ENCODE measurements at places on chromosomes 2 and 18. TPM values are rescaled to one million over a fixed set of nuclear protein-coding genes. Genes with fewer than 3 reads are reported as not detected.

The OR6B2 gene
- not detected for total RNA-seq

The ABCB11 gene
- total RNA-seq, result 1.2 TPM

The LYPD6B gene
- total RNA-seq, result not detected

- no peak for DNase-seq
These were observed 8.4 kb downstream of the PTMA start for GRCh38 chr2:231716666-231717280.

DNA sequence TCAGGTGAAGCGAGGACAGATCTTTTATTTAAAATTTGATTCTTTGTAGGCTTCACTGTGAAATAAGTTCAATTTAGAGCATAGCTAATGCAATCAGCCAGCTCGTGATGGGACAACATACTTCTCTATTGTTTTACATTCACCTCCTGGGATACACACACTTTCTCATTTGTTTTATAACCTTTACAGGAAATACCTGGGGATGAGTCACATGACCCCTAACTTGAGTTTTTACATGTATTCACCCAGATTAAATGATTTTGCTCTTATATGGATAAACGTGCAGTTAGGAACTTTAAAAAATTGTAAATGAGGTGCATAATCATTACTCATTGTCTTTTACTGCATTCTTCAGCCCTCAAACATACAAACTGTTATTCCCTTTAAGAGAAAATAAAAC lies 152.1 kb downstream of the NEDD4L start:
- DNase-seq, result no peak

- no peak for DNase-seq
These were observed 5.8 kb upstream of the PRELID3A start for GRCh38 chr18:12401881-12402280.

DNA sequence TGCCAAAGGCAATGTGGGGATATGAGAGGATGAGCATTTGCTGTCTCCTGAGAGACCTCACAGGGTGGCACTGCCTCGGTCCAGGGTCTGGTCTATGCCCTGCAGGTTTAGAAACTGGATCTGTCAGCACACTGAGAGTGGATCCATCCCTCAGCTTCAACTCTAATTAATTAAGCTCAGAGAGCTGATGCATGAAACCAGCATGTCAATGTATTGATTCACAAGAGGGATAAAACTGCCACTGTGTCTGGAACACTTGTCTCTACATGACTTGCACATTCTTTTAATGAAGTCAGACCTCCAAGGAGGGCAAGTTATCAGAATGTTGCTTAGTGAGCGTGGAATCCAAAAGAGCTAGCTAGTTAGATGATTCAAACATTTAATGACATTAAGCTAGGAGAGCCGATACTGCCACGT lies 22.5 kb upstream of the POLE4 start:
- no peak for DNase-seq

GRCh38 chr2:173997269-173997668 lies 32.1 kb upstream of the SP3 start:
- DNase-seq, result peak; percentile 59

DNA sequence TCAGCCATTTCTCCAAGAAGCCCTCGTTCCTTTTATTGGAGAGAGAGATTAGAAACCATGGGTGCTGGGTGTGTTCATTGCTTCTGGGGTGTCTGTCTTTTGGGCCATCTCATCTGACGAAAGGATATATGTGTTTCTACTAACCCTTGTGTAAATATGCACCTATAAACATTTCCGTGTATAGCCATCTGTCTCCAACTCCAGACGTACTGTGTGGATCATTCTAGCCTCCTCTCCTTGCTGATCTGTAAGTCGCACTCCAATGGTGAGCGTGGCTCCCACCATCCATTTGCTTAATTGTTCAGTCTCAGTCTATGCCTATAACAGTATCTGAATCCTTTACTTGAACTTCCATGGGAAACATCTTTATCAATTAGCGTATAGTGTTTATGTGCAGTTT lies 1.8 kb downstream of the RBFA start:
- no peak for DNase-seq

DNA sequence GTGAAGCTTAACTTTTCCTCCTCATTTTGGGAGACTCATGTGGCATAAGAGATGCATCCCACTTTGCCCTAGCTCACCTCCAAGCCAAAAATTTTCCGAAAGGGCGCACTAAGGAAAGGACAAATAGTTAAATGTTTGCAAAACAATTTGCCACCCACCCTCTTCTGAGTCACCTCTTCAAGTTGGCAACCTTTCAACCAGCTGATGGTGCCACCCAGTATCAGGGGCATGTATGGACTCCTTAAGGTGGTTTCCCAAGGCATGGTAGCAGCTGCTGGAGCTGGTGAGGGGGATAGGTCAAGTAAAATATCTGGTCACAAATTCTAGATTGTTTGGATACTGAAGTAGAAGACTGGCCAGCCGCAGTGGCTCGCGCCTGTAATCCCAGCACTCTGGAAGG lies 17.2 kb upstream of the ITGAV start:
- no peak for DNase-seq

DNA sequence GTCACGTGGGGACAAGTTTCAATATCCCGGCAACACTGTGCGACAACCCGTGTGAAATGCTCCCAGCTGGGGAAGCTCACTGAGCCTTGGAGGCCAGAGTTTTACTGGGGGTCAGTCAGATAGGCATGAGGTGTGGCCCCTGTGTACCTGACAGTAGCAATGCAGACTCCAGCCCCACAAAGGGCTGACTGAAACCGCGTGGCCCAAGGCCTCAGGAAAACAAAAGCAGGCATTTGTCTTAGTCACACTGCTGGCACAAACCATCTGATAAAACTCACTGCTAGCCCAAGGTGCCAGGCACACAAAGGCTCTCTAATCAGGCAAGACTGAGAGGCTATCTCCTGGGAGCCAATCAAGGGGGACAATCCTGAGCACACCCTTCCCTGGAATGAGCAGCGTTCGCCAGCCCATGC lies 786.6 kb upstream of the RAB6C start:
- no peak for DNase-seq
